Fibroblast of lung (primary cell): ENCODE measurements at places on chromosomes 4 and X.

- no peak overlapping the region for H3K27ac ChIP-seq
- no peak overlapping the region for H3K4me3 ChIP-seq
- DNase-seq: no peak
These were observed 314.5 kb downstream of the GPAT3 start for GRCh38 chr4:83850435-83850834.

DNA sequence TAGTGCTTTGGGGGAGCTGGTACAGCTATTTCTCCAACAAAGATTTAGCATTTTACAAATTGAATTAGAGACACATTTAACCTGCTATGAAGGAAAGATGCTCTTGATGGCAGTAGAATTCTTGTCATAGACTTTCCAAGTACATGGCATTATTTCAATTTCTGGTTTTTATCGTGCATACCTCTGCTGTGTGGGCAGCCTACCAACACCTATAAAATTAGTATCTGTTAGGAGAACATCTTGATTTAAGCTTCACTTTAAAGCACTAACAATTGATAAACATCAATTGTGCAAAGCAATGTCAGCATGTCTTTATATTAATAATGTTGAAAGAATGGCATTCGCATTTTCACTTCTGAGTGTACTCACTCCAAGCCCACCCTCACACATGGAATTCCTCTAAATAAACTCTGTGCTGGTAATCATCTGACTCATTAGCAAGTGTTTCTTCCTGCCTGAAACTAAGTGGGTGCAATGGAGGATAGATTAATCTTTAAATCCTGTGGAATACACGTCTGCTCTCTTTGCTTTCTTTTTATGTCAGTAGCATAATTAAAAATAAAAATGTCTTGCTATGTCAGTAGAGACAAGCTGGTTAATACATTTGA lies 279.8 kb upstream of the MAGEB18 start:
- no peaks in the 10 kb centered on the region for H3K36me3 ChIP-seq
- H3K4me3 ChIP-seq: no peak overlapping the region
- DNase-seq: peak; percentile 1
- H3K4me1 ChIP-seq: no peaks in the 10 kb centered on the region
- H3K27me3 ChIP-seq: no peaks in the 10 kb centered on the region
- H3K27ac ChIP-seq: no peak overlapping the region

GRCh38 chr4:124903995-124904722 lies 191.6 kb upstream of the ANKRD50 start:
- DNase-seq: peak; percentile 82
- H3K4me1 ChIP-seq: peaks cover 3% of the 10 kb centered on the region
- no peaks in the 10 kb centered on the region for H3K36me3 ChIP-seq
- no peak overlapping the region for H3K27ac ChIP-seq

GRCh38 chrX:18895189-18895951 lies 88.5 kb downstream of the PHKA2 start:
- no peak for DNase-seq
- H3K27me3 ChIP-seq: no peaks in the 10 kb centered on the region
- H3K4me1 ChIP-seq: peaks cover 4% of the 10 kb centered on the region
- H3K4me3 ChIP-seq: no peak overlapping the region

- H3K27ac ChIP-seq: no peak overlapping the region
- no peaks in the 10 kb centered on the region for H3K4me1 ChIP-seq
- no peaks in the 10 kb centered on the region for H3K27me3 ChIP-seq
- no peak overlapping the region for H3K4me3 ChIP-seq
- H3K36me3 ChIP-seq: no peaks in the 10 kb centered on the region
These were observed 27.8 kb upstream of the FGFBP2 start for GRCh38 chr4:15990570-15991285.

- no peak overlapping the region for H3K27ac ChIP-seq
- H3K27me3 ChIP-seq: no peaks in the 10 kb centered on the region
- no peaks in the 10 kb centered on the region for H3K4me1 ChIP-seq
- H3K36me3 ChIP-seq: no peaks in the 10 kb centered on the region
- no peak for DNase-seq
- H3K4me3 ChIP-seq: no peak overlapping the region
These were observed 4.9 kb upstream of the NAA11 start for GRCh38 chr4:79330720-79331119.

DNA sequence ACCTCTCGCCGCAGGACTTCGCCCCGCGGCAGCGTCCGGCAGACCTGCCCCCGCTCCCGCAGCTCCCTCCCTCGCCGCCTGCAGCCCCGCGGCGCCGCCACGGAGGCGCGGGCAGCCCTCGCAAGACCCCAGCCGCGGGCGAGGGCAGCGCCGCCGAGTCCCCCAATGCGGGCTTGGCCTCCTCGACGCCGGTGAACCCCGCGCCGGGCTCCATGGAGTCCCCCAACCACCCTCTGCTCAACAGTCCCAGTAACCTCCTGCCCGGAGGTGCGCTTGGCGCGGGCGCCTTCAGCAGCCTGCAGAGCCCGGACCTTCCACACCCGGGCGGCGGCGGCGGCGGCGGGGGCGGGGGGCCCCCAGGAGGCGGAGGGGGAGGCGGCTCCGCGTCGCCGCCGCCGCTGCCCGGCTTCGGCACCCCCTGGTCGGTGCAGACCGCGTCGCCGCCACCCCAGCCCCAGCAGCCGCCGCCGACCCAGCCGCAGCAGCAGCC lies 1.2 kb downstream of the CPEB2 start:
- H3K27me3 ChIP-seq: no peaks in the 10 kb centered on the region
- H3K27ac ChIP-seq: peak overlapping the region; percentile 99
- peaks cover 3% of the 10 kb centered on the region for H3K4me1 ChIP-seq

DNA sequence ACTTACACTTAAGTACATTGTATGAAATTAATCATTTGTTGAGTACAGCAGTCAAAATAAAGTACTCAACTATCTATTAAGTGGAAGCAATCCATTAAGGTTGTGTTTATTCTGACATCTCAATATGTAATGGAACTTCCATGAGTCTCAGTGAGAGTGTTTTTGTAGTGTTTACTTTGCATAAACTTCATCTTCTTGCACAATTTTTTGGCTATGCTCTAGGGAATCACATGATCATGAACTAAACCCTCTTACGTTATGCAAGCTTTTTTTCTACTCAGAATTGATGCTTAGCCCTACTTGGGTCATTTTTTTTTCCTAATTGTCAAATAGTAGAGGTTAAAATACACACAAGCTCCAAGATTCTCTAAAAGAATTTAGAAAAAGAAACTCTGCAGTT lies 21.1 kb upstream of the PIGA start:
- H3K4me3 ChIP-seq: no peak overlapping the region
- H3K36me3 ChIP-seq: no peaks in the 10 kb centered on the region
- DNase-seq: peak; percentile 89
- H3K27me3 ChIP-seq: no peaks in the 10 kb centered on the region

DNA sequence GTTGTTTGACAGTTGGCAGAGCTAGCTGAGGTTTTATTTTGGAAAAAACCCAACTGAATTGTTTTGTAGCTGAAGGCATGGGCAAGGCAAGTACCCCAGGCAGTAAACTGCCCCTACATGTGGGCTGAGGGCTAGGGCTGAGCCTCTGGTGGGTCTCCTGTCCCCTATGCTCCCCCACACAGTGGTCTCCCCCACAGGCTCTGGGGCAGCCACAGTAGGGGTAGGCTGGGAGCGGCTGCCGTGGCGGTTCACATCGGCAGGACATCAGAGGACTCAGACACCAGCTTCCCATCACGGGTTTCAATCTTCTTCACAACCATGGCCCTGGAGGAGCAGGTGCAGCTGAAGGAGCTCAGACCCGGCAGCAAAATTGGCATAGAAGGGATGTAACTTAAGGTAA lies 10.7 kb upstream of the ALAS2 start:
- no peak overlapping the region for H3K27ac ChIP-seq
- no peaks in the 10 kb centered on the region for H3K4me1 ChIP-seq
- H3K27me3 ChIP-seq: no peaks in the 10 kb centered on the region

DNA sequence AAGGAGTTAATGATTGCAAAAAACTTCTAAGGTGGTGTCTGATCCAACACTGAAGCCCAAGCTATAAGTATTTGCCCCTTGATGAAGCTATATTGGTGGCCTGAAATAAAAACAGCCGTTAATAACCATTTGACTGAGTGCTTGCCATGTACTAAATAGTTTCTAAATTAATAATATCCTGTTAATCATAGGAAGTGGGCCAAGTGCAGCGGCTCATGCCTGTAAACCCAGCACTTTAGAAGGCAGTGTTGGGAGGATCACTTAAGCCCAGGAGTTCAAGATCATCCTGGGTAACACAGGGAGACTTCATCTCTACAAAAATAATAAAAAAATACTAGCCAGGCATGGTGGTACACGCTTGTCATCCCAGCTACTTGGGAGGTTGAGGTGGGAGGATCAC lies 8.3 kb downstream of the NDP start:
- no peaks in the 10 kb centered on the region for H3K4me1 ChIP-seq
- H3K27ac ChIP-seq: no peak overlapping the region
- H3K4me3 ChIP-seq: no peak overlapping the region

- no peaks in the 10 kb centered on the region for H3K27me3 ChIP-seq
- DNase-seq: no peak
- H3K36me3 ChIP-seq: peaks cover 8% of the 10 kb centered on the region
- H3K4me1 ChIP-seq: no peaks in the 10 kb centered on the region
These were observed 7.9 kb upstream of the CFP start for GRCh38 chrX:47637546-47638195.

DNA sequence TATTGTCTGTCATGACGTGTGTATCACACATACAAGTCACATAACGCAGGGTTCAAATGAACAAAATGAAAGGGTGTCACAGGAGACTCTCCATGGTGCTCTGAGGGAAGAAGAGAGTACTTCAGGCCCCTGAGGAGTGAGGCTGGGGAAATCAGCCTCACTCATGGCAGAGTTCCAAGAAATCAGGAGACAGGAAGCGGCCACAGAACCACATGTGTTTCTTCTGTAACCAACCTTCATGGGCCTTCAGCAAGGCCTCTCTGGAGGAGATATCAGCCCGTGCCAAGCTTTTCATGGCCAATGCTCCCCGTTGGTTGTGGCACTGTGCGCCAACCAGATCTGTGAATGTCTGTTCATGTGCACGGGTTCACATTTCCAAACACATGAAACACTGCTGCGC lies 76.0 kb downstream of the NAT8L start:
- no peak overlapping the region for H3K27ac ChIP-seq
- DNase-seq: peak; percentile 49
- no peaks in the 10 kb centered on the region for H3K4me1 ChIP-seq
- H3K27me3 ChIP-seq: no peaks in the 10 kb centered on the region
- H3K4me3 ChIP-seq: no peak overlapping the region
- H3K36me3 ChIP-seq: no peaks in the 10 kb centered on the region

DNA sequence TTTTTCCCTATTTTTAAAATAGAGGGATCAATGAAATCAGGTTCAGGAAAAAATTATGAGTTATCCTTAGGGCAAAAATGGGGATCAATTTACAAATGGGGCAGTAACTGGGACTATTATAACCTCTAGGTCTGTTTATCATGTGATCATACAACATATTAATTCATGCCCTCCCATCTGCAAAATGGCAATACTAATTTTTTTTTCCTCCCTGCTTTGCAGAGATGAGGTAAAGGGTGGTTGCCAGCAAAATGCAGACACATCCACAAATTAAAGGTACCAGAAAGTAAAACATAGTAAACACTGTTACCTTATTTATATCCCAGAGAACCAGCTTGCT lies 467 bp downstream of the HSD17B11 start:
- no peak for DNase-seq
- peak overlapping the region; percentile 78 for H3K4me3 ChIP-seq
- H3K27ac ChIP-seq: peak overlapping the region; percentile 68
- H3K36me3 ChIP-seq: no peaks in the 10 kb centered on the region

- no peak overlapping the region for H3K4me3 ChIP-seq
- peaks cover 4% of the 10 kb centered on the region for H3K4me1 ChIP-seq
- no peaks in the 10 kb centered on the region for H3K27me3 ChIP-seq
- no peaks in the 10 kb centered on the region for H3K36me3 ChIP-seq
- peak; percentile 80 for DNase-seq
These were observed 126.7 kb downstream of the FRYL start for GRCh38 chr4:48653217-48654014.

GRCh38 chr4:79759793-79760192 lies 313.2 kb downstream of the ANTXR2 start:
- no peak for DNase-seq
- H3K4me3 ChIP-seq: no peak overlapping the region
- no peaks in the 10 kb centered on the region for H3K36me3 ChIP-seq
- H3K4me1 ChIP-seq: no peaks in the 10 kb centered on the region

DNA sequence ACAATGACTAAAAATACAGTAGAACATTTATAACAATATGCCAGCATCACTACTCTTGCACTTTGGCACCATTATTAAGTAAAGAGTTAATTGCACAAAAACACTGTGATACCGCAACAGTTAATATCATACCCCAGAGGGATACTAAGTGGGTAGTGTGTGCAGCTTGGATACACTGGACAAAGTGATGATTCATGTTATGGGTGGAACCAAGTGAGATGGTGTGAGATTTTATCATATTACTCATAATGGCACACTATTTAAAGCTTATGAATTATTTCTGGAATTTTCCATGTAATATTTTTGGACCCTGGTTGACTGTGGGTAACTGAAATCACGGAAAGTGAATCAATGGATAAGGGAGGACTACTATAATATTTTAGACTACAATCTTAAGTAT lies 265.3 kb downstream of the PCDH18 start:
- no peaks in the 10 kb centered on the region for H3K27me3 ChIP-seq
- no peak overlapping the region for H3K4me3 ChIP-seq
- no peak overlapping the region for H3K27ac ChIP-seq
- peaks cover 4% of the 10 kb centered on the region for H3K4me1 ChIP-seq
- H3K36me3 ChIP-seq: no peaks in the 10 kb centered on the region

DNA sequence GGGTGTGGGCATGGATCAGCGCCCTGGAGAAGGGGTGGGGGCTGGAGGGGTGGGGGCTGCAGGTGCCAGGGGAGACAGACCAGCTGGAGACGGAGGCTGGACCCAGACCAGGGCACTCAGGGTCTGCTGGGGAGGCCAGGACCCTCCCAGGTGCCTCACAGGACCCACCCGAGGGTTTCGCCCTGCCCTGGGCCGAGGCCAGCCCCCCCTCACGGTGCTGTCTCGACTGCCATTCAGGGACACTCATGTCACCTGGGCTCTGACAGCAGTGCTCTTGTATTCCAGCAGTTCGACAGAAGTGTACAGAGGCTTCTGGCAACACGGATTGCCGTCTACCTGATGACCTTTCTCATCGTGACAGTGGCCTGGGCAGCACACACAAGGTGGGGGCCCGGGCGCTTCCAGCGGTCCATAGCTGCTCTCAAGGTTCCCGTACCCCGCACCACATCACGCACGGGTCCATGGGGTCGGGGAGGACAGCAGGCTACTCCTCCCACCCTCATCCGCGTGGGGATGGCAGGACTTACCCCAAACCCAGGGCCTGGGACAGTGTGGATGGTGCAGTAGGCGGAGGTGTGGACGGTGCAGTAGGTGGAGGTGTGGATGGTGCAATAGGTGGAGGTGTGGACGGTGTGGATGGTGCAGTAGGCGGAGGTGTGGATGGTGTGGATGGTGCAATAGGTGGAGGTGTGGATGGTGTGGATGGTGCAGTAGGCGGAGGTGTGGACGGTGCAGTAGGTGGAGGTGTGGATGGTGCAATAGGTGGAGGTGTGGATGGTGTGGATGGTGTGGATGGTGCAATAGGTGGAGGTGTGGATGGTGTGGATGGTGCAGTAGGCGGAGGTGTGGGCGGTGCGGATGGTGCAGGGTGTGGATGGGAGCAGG lies 18.1 kb downstream of the TMEM175 start:
- DNase-seq: no peak
- H3K4me1 ChIP-seq: no peaks in the 10 kb centered on the region
- H3K27ac ChIP-seq: no peak overlapping the region
- no peak overlapping the region for H3K4me3 ChIP-seq
- H3K36me3 ChIP-seq: peaks cover 2% of the 10 kb centered on the region
- H3K27me3 ChIP-seq: no peaks in the 10 kb centered on the region
